ENCODE measurements at places on chromosomes 5 and 9.

DNA sequence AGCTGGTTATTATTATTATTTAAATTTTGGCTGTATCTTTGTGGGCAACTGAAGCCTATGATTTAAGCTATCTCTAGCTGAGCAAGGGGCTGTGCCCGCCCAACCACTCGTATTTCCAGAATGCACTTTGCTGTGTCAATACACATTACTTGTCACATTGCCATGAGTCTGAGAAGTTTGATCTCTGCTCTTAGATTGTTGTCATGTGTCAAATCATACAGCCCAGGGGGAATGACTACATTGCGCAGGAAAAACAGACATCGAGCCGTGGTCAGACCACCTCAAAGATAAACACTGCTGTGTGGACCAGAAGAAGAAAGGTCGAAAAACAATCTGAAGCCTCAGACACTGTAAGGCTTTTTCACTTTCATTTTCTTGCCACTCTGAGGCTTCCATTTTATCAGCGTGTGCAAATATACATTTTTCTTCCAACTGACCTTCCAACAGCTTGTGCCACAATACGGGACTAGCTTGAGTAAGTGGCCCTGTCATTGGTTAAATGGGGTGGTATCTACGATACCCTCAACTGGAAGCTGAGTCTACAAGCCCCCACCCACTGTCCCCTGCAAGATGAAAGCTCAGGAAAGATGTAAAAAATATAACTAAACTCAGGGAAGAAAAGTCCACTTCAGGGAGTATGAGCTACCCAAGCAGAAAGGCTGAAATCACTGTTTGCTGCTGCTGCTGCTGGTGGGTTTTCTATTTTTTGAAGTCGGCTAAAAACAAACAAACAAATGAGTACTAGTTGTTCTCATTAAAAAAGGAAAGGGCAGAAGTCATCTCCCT, 603.0 kb downstream of the BNC2 start:
- no peak for DNase-seq

- DNase-seq: no peak
Measured at GRCh38 chr5:137847687-137848086, 20.0 kb upstream of the MYOT start.

- DNase-seq: no peak
Measured at GRCh38 chr5:58844395-58844794, 261.5 kb downstream of the RAB3C start.

DNA sequence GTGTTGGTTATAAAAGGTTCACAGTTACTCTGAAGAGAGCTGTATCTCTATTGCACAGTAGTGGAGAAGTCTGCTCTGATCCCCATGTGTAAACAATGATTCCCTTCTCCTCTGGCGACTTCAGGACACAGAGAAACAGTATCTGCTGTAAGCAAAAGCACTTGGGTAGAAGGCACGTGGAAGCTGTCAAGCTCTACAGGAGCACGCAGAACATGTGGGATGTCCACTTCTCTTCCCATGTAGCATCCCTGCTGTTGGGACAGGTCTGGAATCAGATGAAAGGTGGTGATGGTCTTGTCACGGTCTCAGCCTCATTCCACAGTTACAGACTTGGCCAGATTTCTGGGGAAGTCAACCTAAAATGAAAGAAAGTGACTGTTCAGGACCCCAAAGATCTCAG, 9.4 kb upstream of the MAPK9 start:
- no peak for DNase-seq

GRCh38 chr9:71223953-71224538, 102.6 kb upstream of the TRPM3 start:
- DNase-seq: no peak

GRCh38 chr5:72486371-72486770, 20.8 kb downstream of the ZNF366 start:
- DNase-seq: no peak

DNA sequence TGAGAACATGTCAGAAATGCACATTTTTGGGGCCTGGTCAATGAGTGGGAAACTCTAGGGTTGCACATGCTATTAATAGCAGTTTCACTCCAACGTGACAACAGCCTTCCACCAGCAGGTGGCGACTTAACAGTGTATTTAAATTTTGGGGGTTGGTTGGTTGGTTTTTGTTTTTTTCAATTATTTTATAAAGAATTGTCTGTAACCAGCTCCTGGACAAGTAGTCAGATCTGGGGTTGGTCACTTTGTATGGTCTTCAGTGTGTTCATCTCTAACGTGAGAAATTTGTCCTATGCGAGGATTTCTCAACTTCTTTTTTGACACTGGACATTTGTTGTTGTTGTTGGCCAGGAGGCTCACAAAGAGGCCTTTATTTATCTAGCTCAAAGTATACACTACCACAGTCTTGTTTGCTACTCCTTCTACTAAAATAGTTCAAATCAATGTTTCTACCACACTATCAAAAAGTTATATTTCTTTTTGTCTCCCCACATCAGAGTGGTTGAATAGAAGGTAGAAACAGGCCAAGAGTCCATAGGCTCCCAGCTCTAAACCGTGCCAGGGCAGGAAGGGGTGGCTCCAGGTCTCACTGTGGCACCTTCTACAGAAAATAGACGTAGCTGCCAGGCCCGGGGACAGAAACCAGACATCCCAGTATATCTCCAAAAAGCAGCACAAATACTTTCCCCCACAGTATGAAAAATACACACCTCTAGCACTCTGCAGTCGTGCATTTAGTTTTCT, 110.4 kb downstream of the TRPM6 start:
- peak; percentile 54 for DNase-seq

DNA sequence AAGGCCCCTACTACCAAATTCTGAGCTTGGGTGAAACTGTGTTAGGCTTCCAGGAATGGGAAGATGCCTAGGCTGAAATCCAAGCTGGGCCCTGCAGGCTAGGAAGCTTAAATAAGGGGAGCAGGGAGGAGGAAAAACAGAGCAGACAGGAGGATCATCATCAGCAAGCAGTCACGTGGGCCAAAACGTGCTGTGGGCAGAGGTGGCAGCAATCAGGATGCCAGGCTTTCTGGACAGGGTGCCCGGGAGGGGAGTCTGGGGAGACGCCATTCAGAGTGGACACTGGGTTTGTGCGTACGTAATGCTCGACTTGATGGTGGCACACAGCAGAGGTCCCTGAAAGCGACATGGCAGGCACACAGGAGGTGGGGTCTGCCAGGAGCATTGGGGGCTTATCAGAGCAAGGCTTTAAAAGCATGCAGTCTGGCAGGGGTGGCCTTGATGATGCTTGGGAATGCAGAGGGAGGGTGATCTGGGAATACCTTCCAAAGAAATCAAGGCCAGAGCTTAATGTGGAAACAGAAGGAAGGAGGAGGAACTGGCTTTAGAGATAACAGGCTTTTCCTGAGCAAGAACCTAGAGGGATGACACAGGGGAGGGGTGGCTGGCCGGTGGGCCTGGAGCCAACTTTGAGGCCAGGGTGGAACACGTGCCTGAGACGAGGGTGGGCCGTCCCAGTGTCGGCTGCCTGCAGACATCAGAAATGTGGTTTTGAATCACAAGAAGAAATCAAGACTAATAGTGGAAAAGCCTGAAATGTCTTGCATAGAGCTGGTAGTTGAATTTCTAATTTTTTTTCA, 212.5 kb downstream of the GADD45G start:
- DNase-seq: no peak

- DNase-seq: no peak
Measured at GRCh38 chr9:5492965-5493678, 17.2 kb upstream of the PDCD1LG2 start.

- DNase-seq: no peak
Measured at GRCh38 chr9:19456426-19456825, 47.6 kb downstream of the ACER2 start.

DNA sequence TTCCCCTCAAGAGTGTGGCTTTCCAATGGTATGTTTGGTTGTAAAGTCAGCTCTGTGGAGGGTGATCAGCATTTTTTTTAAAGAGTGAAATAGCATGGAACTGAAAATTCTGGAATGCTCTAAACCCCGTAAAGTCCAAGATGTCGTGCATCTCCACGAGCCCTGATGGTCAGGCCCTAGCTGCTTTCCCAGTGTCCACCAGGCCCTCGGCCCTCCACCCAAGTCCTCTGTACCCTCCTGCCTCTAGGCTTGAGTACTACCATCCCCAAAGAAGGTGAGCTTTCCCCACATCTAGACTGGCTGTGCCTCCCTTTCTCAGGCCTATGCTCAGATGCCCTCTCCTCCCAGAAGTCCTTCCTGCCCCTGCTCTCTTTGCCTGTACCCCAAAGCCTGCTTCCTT, 280.3 kb downstream of the GADD45G start:
- DNase-seq: no peak

GRCh38 chr5:68459093-68459809, 243.7 kb downstream of the PIK3R1 start:
- no peak for DNase-seq

DNA sequence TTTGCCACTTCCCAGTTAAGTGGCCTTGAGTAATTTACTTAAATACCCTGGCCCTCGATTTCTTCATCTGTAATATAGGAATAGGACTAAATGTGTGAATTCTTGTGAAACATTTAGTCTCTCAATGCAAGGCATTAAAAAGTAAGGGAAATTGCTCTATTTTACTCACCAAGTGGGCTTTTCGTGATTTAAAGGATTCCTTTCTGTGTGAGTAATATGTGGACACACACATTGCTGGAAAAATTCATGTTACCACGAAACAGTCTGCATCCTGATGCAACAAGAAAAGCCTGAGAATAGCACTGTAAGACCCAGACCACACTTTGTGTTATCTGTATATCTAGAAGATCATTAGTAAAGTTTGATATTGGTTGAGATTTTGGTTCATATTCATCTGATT, 1243.0 kb upstream of the CDH9 start:
- DNase-seq: no peak

- DNase-seq: no peak
Measured at GRCh38 chr9:11374926-11375325, 762.1 kb upstream of the PTPRD start.

DNA sequence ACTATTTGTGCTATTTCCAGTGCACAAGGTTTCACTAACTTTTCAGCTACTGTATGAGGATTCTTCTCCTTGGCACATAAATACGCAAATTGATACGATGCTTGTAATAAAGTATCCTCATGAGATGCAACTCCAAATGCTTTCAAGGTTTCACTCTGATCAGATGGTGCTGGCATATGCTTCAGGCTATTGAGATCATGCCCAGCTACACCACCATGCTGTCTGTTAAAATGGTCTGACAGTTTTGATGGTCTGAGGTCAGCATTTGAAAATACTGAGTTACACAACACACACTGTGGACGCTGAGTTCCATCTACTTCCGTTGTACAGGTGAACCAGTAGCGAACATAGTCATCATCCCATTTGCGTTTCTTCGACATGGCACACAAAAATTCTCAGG, 4.7 kb downstream of the FAM200C start:
- no peak for DNase-seq

GRCh38 chr9:84315278-84315877, 25.2 kb downstream of the SLC28A3 start:
- peak; percentile 75 for DNase-seq

GRCh38 chr5:74441616-74442015, 198.9 kb downstream of the ENC1 start:
- no peak for DNase-seq

DNA sequence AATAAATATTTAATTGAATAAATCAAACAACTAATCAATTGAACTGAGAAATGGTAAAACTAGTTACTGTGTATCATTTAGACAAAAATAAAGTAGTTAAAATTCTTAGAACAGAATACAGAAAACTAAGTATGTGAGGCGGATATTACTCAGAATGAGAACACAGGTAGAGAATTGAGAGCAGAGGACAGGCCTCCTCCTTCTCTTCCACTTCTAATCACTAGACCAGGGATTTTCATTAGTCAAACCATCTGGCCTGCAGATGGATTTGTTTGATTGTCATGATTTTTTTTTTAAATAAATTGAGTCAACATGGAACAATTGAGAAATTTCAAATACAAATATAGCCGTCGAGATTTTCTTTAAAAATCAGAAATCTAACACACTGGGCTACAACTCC, 198.6 kb upstream of the HMHB1 start:
- DNase-seq: no peak

DNA sequence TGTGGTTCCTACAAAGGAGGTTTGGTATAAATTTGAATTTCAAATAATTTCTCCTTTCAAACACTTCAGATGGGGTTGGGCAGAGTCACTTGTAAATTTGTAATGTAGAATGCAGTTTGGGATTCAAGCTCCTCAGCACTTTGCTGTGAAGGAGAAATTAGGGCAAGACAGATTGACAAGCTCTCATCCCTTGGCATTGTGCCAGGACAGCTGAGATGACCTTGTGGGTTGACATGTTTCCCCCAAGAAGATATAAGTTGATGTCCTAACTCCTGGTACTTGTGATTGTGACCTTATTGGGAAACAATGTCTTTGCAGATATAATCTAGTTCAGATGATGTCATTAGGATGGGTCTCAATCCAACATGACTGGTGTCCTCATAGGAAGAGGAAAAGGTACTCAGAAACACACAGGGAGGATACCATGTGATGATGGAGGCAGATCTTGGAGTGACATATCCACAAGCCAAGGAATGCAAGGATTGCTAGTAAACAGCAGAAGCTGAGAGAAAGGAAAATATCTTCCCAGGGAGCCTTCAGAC, 408.3 kb downstream of the MED10 start:
- no peak for DNase-seq

DNA sequence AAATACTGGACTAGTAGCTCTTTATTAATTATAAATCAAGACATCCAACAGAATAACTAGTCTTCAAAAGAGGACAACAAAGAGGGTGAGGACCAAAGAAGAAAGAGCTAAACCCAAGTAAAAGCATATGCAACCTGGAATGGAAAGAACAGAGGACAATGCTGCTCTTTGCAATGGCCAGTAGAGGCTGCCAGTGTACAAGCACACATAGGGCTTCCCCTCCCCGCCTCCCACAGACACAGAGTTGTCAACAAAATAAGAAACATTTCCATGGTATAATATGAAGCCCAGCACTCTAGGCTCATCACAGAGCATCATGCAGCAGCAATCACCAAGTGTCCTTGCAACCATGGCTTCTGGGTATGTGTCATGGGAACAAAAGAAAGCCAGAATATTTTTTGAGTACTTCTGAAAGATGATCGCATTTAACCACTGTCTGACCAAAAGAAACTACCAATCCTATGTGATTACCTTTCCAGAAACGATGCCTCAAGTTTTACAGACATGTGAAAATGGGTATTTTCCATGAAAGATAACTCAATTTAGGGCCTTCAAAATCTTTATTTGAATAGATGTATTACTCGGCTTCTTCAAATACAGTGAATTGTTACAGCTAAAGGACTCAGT, 58.1 kb downstream of the RFX3 start:
- peak; percentile 35 for DNase-seq

GRCh38 chr5:20248118-20248517, 260.1 kb upstream of the CDH18 start:
- no peak for DNase-seq

DNA sequence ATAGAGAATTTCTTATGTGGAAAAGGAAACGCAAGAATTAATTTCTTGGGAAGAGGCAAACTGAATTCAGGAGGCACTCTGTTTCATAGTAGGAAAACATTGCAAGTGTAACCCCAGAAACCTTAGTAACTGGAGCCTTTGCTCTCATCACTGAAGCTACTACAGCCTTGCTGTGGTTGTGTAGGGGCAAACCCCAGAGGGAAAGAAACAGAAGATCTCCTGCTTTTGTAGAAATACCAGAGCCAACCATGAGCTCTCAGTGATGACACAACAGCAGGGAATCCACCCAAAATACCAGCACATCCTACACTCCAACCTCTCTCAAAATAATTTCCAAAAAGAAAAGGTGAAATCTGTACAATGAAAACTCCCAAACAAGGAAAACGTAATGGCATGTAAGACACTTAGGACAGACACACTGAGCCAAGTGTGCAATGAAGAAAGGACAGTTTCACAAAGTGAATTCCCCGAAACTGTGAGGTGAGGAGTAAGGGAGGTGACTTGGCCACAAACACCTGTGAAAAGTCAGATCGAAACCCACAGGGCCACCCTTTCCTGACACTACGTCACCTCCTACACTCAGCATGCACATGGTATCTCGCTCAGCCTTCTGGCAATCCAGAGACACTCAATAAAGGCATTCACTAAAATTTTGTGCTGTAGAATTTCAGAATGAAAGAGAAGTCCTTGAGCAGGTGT, 8.5 kb upstream of the ACSL6 start:
- no peak for DNase-seq

Measured in renal pelvis (tissue), 12 donors.